ENCODE measurements at places on chromosomes 7 and 10. TPM values are rescaled to one million over a fixed set of nuclear protein-coding genes. Genes with fewer than 3 reads are reported as not detected.
A peak's percentile ranks its signal among the peaks of the same experiment; 100 is the strongest.

DNA sequence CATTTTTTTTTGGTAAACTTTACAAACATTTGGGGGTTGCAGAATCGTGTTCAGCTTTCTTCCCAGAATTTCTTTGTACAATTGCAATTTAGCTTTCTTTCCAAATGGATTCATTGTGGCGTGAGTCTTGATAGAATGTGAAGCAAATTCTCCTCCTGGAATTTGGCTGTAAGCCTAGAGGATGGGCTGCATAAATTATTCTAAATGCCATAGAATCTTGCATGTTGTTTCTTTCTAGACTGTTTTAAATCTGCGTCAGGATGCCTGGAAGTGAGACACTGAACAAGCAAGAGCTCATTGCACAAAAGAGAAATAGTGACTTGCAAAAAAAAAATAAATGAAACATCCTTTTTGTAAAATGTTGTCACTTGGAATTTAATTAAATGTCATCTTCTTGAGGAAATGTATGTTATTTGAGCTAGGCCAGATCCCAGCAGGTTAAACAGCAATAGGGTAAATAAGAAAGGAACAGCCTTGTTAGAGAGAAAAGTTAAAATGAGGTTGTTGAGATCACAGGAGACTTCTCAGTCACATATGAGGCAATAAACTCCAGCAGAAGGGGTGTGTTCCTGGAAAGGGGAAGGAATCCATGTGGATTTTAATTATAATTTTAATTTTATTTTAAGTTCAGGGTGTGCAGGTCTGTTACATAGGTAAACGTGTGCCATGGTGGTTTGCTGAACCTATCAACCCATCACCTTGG, 483.0 kb downstream of the PLXDC2 start:
- DNase-seq: no peak

DNA sequence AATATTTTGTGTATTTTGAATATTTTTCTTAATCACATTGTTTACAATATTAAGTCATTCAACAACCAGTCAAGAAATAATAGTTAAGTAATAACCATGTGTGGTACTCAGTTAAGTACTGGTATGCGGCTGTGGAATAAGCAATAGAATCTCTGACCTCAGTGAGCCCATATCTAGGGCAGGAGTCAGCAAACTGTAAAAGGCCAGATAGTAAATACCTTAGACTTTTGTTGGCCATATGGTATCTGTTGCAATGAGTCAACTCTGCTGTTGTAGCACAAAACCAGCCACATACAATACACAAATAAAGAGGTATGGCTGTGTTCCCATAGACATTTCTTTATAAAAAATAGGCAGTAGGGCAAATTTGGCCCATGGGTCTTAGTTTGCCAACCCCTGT, 311.6 kb upstream of the SEMA3A start:
- DNase-seq: peak; percentile 40

- DNase-seq: no peak
Measured at GRCh38 chr7:121546632-121547543, 150.8 kb upstream of the FAM3C start.

GRCh38 chr7:46886669-46887374, 695.1 kb downstream of the TNS3 start:
- no peak for DNase-seq

DNA sequence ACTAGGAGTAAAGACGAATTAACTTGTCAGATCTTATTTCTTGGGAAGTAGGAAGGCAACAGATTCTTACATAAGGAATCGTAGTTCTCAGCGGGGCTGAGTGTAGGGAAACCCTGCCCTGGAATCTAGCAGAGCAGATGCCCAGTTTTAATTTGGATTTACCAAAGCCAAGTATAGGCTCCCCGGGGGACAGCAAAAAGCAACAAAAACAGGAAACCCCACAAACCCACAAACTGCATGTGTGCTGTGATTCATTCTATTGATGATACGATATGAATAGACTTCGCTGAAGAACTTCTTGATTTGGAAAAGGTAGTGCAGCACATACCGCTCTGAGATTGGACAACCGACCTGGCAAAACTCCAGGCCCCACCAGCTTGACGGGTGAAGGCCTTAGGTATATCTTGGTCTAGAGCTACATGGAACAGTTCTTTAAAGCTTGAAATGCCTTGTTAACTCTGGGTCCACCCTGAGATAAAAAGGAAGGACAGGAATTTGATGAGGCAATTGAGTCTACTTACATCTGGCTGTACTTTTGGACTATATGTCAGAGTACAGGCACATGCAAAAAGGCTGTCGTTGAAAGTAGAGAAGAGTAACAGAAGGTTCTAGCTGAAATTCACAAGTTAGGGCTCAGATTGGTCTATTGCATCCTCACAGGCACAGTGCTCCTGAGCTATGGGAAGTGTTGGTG, 49.1 kb downstream of the STRA8 start:
- DNase-seq: no peak

- no peak for DNase-seq
Measured at GRCh38 chr7:103116991-103117390, 31.9 kb downstream of the NAPEPLD start.

DNA sequence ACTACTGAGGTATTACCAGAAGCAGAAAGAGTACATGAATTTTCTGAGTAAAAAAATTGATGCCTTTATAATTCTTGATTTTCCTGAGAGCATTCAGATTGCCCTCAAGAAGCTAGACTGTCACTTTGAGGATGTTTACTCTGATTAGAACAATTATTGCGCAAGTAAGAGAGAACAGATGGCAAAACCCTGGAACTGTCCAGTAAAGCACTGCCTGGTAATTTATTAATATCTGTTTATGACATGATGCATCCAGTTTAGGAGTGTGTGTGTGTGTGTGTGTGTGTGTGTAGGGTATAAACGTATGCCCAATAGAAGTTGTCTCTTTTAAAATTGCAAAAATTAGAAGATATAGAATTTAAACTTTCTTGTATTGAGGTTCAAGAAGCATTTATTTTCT, 379.7 kb downstream of the PHTF2 start:
- no peak for DNase-seq

WNT2 gene
- not detected for total RNA-seq

ANXA8L1 gene
- not detected for total RNA-seq

MYOZ1 gene
- total RNA-seq: 0.17 TPM

AKR1C2 gene
- 0.66 TPM for total RNA-seq
